Activated CD8-positive, alpha-beta T cell treated with anti-CD3 and anti-CD28 coated beads, Interleukin-2, amount 10 ng/mL, durations not matched to agents 7 days and 5 days (primary cell): ENCODE measurements at places on chromosomes 11 and 22.

- no peak overlapping the region for H3K27ac ChIP-seq
- H3K27me3 ChIP-seq = no peaks in the 10 kb centered on the region
- DNase-seq = no peak
- H3K4me1 ChIP-seq = no peaks in the 10 kb centered on the region
- no peaks in the 10 kb centered on the region for H3K36me3 ChIP-seq
- H3K4me3 ChIP-seq = no peak overlapping the region
Measured at GRCh38 chr11:92295175-92296137, 70.8 kb downstream of the FAT3 start.

DNA sequence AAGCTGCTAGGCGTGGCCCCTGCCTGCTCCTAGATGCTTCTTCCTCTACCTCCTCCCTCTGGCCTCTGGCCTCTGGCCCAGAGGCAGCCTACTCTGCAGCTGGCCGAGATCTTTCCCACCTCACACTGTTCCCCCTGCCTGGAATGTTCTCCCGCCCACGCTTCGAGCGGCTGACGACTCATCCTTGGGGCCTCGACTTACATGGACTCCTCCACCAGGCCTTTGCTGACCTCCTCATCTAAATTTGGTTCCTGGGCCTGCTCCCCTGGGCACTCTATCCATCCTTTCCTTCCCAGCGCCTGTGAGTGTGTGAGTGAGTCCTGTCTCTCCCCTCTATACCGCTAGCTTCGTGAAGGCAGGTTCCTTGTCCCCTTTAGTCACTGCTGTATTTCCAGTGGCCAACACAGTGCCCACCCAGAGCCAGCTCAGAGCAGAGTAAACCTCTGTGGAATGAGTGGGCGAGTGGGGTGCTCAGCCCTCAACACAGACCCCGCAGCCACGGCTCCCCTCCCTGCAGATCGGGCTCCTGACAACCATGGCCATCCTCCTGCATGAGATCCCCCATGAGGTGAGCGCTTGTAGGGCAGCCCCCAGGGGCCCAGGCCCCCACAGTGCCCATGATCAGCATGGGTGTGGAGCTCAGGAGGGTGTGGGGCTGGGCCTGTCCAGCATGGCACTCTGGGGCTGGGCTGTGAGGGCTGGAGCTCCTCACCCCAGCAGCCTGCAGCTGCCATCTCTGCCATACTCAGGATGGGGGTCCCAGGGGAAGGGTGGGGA, 5.7 kb downstream of the SLC39A13 start:
- H3K4me1 ChIP-seq = peaks cover 4% of the 10 kb centered on the region
- no peak overlapping the region for H3K4me3 ChIP-seq
- DNase-seq = no peak

DNA sequence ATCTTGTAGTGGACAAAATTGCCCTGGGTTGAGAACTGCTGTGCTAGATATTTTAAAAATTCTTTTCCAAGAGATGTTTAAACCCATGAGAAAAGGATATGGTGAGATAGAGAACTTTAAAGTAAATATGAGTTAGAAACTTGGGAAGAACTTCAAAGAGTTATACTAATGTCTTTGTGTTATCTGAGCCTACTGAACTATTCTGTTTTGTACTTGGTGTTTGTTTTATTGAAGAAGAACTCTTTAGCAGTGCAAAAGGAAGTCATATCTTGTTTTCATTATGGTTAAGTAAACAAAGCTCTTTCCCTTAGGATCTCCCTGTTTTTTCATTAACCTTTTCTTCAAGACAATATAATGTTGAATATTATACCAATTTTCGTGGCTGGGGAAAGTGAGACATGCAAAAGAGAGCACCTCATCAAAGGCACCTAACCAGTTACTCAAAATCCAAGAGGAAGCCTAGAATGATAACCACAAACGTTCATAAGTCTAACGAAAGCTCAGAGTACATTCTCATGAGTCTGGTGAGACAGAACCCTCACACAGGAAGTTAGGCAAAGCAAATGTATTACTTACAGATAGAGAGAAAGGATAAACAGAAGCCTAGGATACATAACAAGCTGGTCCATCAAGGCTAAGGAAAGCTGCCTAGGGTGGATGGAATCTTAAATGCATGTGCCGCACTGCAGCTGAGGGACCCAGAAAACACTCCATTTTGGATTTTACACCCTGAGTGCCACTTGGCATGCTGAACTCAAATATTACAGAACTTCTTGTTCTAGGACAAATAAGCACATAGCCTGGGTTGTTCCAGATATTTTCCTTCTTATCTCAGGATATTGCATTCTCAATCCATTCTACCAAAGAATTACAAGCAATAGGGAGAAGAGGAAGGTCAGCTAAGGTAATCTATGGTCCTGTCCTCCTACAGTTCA, 112.5 kb upstream of the ANO3 start:
- no peaks in the 10 kb centered on the region for H3K4me1 ChIP-seq
- H3K27ac ChIP-seq = no peak overlapping the region
- no peaks in the 10 kb centered on the region for H3K27me3 ChIP-seq
- no peaks in the 10 kb centered on the region for H3K36me3 ChIP-seq
- no peak for DNase-seq

DNA sequence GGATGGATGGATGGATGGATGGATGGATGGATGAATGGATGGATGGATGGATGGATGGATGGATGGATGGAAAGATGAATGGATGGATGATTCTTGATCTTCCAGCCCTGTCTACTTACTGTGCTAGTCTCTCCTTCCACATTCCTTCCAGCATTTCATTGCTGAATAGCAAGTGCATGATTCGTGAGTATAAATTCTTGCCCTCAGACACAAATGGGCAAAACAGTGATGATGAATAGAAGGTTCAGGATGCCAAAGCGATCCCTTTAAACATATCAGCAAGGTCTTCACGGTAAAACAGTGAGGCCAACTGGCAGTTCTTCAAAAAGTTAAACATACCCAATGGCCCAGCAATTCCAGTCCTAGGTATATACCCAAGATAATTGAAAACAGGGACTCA, 400.2 kb downstream of the MN1 start:
- no peak overlapping the region for H3K4me3 ChIP-seq
- no peaks in the 10 kb centered on the region for H3K27me3 ChIP-seq
- no peak for DNase-seq
- H3K36me3 ChIP-seq = no peaks in the 10 kb centered on the region
- H3K27ac ChIP-seq = no peak overlapping the region
- no peaks in the 10 kb centered on the region for H3K4me1 ChIP-seq

DNA sequence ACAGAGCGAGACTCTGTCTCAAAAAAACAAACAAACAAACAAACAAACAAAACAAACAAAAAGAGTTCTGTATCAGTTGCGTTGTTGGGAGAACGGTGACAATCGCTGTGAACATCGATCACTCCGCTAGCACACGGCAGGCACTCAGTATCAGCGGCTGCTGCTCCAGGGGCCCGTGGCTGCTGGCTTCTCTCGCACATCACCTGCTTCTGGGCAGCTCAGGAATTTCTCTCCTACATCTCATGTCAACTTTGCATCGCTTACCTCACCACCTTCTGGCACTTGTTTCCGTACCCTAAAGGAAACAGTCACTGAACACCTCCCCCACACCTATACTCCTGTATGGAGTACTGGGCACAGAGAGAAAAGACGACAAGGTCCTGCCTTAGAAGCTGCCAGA, 70.3 kb upstream of the WNT7B start:
- no peak overlapping the region for H3K27ac ChIP-seq
- no peak overlapping the region for H3K4me3 ChIP-seq
- H3K27me3 ChIP-seq = peaks cover 7% of the 10 kb centered on the region
- no peak for DNase-seq

- peaks cover 4% of the 10 kb centered on the region for H3K27me3 ChIP-seq
- H3K4me3 ChIP-seq = no peak overlapping the region
- H3K27ac ChIP-seq = no peak overlapping the region
- DNase-seq = no peak
Measured at GRCh38 chr22:43652845-43653244, 159.3 kb downstream of the EFCAB6 start.

GRCh38 chr11:31326470-31327148, 42.9 kb downstream of the DCDC1 start:
- H3K36me3 ChIP-seq = no peaks in the 10 kb centered on the region
- no peak overlapping the region for H3K4me3 ChIP-seq
- H3K4me1 ChIP-seq = peaks cover 4% of the 10 kb centered on the region
- no peaks in the 10 kb centered on the region for H3K27me3 ChIP-seq

DNA sequence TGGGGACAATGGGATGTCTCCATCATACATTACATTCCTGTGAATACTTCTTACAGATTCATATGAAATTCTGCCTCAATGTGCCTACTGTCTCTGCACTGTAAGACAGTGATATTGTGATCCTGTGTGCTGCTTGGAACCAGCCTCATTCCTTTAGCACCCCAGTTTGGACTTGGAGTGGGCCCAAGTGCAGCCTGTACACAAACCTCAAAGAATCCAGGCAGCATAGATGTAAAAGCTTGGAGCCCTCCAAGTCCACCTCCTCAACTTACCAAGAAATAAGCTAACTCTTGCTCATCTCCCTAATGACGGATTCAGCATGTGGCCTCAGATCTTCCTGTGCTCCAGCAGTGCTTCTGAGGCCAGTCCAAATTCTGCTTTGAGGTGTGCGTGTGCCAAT, 24.4 kb downstream of the GRAP2 start:
- no peak overlapping the region for H3K27ac ChIP-seq
- H3K27me3 ChIP-seq = no peaks in the 10 kb centered on the region
- peaks cover 54% of the 10 kb centered on the region for H3K4me1 ChIP-seq

DNA sequence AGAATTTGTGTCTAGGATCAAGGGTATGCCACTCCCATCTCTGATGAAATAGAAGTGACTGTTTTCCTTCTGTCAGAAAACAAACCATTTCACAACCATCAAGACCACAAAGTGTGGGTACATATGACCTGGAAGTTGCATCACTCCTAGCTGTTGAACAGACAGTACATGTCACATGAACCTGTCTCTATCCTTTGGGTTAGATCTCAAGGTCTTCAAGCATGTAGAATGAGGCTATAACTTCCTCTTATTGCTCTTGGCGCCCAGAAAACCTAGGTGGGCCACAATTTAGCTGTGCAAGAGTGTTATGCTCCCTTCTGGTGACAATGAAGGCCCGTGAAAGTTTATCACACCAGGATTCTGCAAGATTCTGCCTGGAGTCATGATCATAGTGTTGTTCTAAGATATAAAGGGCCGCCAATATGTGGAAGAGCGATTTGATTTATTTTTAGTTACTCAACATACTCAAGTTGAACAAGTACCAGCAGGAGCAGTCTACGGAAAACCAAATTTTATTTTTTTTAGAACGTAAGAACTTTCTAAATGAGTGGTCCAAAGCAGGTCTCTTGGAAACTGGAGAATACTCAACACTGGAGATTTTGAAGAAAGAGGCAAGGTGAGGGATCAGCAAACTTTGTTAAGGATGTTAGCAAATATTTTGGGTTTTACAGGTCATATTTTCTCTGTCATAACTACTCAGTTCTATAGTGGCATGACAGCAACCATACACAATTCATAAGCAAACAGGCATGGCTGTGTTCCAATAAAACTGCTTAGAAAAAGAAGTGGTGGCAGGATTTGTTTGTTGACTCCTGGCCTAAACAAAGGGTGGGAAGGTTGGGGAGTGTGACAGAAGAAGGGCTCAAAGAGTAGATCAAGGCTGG, 101.8 kb downstream of the USP35 start:
- peaks cover 44% of the 10 kb centered on the region for H3K4me1 ChIP-seq
- no peaks in the 10 kb centered on the region for H3K27me3 ChIP-seq
- peak overlapping the region; percentile 29 for H3K4me3 ChIP-seq
- H3K27ac ChIP-seq = peak overlapping the region; percentile 76
- peaks cover 50% of the 10 kb centered on the region for H3K36me3 ChIP-seq
- peak; percentile 67 for DNase-seq

- peak overlapping the region; percentile 79 for H3K27ac ChIP-seq
- DNase-seq = peak; percentile 58
- peaks cover 87% of the 10 kb centered on the region for H3K36me3 ChIP-seq
- no peaks in the 10 kb centered on the region for H3K27me3 ChIP-seq
Measured at GRCh38 chr11:128772814-128773213, 78.9 kb downstream of the FLI1 start.

DNA sequence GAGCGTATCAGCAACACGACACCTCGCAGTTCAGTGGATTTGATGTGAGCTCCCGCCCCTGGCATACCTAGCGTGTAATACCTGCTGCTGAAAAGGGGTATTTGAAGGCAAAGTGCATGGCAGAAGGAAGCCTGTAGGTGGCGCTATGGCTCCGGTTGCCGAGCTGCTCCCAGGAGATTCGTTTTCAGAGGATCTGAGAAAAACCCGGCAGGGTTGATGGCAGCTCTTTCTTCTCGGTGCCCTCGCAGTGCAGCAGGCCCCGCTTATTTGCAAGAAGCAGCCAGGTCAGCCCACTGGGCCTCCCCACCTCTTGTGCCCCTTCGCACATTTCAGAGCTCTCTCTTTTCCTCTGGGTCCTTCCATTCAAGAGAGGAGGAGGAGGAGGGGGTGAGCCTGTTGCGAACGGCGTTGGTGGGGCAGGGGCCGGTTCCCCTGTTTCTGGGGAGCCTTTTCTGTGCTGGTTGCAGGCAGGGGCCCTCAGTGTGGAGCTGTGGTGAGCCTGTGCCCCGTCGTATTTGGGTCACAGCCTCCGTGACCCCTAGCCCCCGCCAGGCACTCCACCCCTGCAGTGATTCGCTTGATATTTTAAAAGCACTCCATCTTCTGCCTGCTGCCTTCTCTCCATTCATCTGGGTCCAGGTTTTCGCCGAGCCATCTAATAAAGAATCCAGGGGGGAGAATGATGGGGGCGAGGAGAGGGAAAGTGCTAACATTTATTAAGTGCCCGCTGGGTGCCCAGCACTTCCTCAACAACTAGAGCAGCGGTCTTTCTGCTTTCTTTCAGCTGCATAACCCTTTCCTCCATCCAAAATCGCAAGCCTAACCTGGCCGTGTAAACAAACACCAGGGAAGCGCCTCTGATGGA, 85.3 kb upstream of the SYT13 start:
- peaks cover 16% of the 10 kb centered on the region for H3K27me3 ChIP-seq
- H3K4me1 ChIP-seq = peaks cover 8% of the 10 kb centered on the region
- no peak overlapping the region for H3K4me3 ChIP-seq
- no peaks in the 10 kb centered on the region for H3K36me3 ChIP-seq
- peak; percentile 71 for DNase-seq

DNA sequence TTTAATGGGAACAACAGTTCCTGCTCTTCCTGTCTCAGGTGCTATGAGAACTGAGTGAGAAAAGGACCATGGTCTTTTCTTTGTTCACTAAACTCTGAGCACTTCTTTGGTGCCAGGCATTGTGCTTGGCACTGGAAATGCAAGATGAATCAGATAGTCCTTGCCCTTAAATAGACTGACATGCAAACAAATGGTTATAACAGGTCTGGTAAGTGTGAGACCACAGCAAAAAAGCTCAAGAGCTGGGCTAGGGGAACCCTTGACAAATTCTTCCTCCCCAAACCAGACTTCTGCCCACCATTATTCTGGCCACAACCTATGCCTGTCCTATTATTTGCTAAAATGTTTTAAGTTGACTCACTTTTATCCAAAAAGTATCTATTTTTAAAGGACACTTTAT, 5.1 kb downstream of the SLC43A3 start:
- DNase-seq = no peak
- H3K27ac ChIP-seq = peak overlapping the region; percentile 21
- peaks cover 84% of the 10 kb centered on the region for H3K36me3 ChIP-seq
- H3K27me3 ChIP-seq = no peaks in the 10 kb centered on the region
- H3K4me1 ChIP-seq = peaks cover 61% of the 10 kb centered on the region
